Smooth muscle cell of the brain vasculature (primary cell): ENCODE measurements at places on chromosomes 16 and 17.
A peak's percentile ranks its signal among the peaks of the same experiment; 100 is the strongest.

GRCh38 chr17:38605841-38606645 lies at the start of gene SRCIN1:
Gene SRCIN1, minus strand, starts transcription at chr17:38605952. Its CDS starts 247 bp downstream, at chr17:38605705.
- no peak for DNase-seq

GRCh38 chr17:51630101-51630671 lies 369.8 kb downstream of the UTP18 start:
- no peak for DNase-seq

DNA sequence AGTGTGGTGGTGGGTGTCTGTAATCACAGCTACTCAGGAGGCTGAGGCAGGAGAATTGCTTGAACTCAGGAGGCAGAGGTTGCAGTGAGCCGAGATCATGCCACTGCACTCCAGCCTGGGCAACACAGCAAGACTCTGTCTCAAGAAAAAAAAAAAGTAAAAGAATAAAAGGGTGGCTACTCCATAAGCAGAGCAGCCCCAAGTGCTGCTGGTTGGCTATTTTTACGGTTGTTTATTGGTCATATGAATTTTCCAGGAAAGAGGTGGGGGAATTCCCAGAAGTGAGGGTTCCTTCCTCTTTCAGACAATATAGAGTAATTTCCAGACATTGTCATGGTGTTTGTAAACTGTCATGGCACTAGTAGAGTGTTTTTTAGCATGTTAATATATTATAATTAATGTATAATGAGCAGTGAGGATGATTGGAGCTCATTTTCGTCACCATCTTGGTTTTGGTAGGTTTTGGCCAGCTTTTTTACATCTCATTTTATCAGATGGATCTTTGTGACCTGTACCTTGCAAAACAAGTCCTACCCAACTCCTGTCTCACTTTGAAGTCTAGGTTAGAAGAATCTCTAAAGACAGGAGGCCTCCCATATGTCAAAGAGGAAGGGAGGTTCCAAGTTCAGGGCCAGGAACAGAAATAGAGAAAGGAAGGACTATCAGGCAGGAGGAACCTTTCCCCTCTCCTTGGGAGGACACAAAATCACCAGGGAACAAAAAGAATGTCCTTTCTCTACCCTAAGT lies 39.1 kb downstream of the HOXB1 start:
- DNase-seq: no peak

GRCh38 chr16:4561596-4561995 lies 5.5 kb downstream of the C16orf96 start:
- no peak for DNase-seq

DNA sequence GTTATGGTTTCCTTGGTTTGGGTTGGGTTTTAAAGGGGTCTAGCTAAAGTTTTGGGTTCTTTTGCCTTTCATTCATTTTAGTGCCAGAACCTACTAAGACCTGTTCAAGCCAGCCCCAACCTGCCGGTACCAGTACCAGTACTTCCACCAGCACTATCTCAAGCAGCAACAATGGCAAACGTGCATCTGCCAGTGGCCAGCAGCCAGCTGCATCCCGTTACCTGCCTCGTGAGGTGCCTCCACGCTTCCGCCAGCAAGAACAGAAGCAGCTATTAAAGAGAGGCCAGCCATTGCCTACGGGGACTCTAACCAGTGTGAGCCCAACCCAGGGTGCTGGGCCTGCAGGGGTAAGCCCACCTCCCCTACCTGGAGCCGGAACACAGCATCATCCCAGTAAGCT lies 72.9 kb downstream of the TNRC6C start:
- no peak for DNase-seq

- peak; percentile 90 for DNase-seq
Observed at GRCh38 chr17:50199803-50200456, 1.5 kb downstream of the COL1A1 start.

DNA sequence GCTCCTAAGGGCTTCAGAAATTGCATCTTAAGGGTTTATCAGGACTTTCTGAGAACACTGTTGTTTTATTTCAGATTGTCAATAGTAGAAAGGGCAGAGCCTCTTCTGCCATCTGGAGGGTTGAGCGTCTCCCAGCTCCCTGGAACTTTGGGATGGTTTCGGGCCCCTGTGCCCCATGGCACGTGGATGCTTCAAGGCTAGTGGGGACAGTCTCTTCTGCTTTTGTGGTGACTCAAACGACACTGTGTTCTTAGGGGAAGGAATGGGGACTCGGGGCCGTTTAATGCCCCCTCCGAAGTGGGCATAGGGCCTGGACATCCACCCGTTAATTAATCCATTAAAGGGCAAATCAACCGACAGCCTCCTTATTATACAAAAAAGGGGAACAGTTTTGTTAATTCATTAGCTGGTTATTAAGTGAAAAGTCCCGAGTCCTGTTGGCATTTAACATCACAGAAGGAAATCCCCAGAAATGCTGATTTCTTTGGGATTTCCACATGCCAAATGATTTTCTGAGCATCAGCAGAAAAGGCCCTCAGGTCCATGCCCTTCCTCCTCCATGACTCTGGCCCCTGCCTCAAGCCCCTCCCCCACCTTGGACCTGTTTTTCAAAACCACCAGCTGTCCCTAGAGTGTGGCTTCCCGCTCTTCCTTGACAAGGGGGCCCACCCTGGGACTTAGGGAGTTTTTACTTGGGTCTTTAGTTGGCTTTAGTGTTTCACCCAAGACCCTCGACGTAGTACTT lies 68.7 kb downstream of the ARSG start:
- no peak for DNase-seq

DNA sequence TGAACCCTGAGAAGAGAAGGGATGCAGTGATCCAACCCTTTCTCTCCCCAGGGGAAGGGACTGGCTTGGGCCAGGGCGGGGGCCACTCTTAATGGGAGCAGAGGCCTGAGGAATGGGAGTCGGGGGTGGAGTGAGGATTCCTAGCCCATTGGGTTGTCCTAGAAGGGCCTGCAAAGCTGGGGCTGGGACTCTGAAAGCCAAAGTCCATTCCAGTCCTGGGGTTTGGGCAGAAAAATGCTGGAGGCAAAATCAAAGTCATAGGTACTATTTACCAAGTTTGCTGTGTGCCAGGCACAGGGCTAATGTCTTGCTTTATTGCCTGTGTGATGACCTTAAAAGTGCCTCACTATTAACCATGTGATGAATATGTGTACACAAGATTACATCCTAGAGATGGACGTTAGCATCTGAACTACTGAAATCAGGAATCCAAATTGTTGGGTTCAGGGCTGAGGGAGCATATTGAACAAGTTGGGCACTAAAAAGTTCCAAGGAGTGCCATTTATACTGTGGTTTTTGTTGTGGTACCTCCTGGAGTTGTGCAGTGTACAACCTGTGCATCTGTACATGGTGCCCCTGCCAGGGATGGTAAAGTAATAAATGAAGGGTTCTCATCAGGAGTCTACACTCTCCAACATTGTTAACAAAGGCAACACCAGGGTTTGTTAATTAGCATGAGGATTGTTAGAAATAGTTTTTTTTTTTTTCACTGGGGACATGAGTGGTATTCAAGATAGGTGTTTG lies 84.4 kb upstream of the NKD1 start:
- DNase-seq: no peak

GRCh38 chr17:76529224-76530094 lies 8.1 kb downstream of the CYGB start:
- peak; percentile 91 for DNase-seq

DNA sequence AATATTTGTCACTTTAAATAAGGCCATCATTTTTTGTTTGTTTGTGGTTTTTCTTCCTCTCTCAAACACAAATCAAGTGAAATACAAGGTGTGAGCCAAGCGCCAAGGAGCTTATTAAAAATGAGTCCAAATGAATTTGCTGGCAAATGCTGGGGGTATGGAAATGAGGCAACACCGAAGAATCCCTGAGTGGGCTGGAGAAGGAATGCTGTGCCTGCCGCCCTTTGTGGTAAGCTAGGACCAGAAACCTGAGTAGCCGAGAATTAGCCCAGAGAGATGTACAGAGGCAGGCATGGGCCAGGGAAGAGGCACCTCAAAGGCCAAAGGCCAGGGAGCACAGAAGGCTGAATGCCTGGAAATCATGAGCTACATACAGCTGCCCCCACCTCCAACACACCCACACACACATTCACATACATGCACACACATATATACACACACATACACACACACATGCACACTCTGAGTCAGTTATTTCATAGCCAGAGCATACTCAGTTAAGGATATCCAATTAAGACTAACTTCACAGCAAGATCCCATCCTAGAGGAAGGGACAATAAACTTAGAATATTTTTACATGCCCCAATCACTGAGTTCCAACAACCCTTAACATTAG lies 266.1 kb upstream of the DYNLRB2 start:
- no peak for DNase-seq

- DNase-seq: no peak
Observed at GRCh38 chr17:77441130-77441920, 300.6 kb downstream of the SEC14L1 start.

DNA sequence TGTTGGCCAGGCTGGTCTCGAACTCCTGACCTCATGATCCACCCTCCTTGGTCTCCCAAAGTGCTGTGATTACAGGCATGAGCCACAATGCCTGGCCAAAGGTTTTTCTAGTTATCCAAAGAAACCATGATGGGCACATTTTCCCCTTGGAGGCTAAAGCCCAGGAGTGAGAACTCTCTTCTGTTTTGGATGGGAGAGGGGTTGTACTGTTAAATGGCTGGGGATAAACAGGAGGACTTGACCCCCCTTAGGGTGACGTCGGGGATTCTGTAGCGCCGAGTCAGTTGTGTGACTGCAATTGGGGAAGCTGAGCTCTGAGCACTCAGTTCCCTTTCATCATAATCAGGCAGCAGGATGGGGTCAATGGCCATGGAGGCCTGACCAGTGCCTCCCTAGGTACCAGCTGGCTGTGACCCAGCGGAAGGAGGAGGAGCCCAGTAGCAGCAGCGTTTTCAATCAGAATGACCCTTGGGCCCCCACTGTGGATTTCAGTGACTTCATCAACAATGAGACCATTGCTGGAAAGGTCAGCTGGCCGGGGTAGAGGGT lies 4.1 kb downstream of the AOC3 start:
- no peak for DNase-seq

GRCh38 chr16:8585041-8585440 lies 5.3 kb downstream of the TMEM114 start:
- DNase-seq: no peak

DNA sequence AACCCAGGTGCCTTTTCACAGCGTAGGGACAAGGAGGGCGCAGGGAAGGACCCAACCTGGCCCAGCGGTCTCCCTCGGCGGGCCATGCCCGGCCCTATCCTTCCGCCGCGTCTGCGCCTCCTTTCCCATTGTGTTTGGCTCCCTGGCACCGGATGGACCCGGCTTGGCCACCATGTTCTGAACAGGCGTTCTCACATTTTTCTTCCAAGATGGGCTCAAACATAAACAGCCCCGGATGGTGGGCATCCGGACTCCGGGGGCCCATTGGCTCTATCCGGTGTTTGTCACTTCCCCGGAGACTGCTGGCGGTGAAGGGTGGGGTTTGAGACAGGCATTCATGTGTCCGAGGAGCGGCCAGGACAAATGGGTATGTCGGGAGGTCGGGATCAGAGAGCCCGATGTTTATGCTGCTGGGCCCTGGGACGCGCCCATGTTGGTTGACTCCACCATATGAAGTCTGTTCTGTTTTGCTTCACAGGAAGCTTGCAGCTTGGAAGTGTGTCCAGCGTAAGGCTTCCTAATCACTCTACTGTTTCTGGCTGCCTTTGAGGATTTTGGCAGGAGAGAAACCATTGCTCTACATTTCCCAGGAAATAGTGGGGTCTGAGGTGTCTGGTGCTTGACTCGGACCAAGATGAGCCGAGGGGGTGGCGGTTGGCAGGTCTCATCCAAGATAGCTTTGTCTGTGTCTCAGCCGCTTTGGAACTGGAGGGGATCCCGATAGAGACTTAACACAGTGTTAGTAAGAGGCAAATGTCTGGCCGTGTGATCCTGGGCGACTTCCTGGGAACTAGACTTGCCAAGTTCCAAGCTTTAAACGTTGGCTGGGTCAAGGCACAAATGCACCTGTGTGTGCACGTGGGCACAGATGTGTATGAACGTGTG lies 188.3 kb downstream of the IRF8 start:
- no peak for DNase-seq

DNA sequence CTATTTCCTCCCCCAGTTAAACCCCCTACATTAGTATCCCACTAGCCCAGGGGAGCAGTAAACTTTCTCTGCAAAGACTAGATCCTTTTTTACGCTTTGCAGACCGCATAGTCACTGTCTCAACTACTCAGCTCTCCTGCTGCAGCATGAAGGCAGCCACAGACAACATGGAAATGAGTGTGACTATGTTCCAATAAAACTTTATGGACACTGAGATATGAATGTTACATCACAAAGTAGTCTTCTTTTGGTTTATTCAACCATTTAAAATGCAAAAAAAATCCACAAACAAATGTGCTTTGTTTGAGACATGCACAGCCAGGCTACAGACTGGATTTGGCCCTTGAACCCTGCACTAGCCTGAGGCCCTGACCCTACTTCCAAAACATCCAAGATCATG lies 1.9 kb upstream of the RNASEK start:
- DNase-seq: no peak

GRCh38 chr16:89174877-89175276 lies 3.3 kb downstream of the CDH15 start:
- DNase-seq: no peak

GRCh38 chr16:67312719-67313118 lies 13.8 kb downstream of the KCTD19 start:
- DNase-seq: no peak

DNA sequence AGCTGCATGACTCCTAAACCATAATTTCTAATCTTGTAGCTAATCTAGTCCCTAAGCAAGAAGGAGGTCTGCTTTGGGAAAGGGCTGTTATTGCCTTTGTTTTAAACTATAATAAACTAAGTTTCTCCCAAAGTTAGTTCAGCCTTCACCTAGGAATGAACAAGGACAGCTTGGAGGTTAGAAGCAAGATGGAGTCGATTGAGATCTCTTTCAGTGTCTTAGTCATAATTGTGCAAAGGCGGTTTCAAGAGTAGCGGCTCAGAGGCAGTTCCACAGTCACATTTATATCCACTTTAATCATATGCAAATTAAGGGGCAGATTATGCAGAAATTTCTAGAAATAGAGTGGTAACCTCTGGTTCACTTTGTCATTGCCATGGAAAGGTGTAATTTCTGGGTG lies 17.4 kb downstream of the DRC7 start:
- no peak for DNase-seq

- DNase-seq: no peak
Observed at GRCh38 chr16:31527734-31528274, at the start of gene AHSP. Gene AHSP, plus strand, starts transcription at chr16:31527900. Its CDS starts 240 bp downstream, at chr16:31528140.

GRCh38 chr17:46782250-46782953 lies 36.1 kb downstream of the WNT3 start:
- no peak for DNase-seq
